Cerebellar nuclear complex (tissue), 1 donor: ENCODE measurements at places on chromosomes 7 and 10.

GRCh38 chr10:91105269-91105668, 115.2 kb upstream of the PCGF5 start:
- DNase-seq, result no peak

DNA sequence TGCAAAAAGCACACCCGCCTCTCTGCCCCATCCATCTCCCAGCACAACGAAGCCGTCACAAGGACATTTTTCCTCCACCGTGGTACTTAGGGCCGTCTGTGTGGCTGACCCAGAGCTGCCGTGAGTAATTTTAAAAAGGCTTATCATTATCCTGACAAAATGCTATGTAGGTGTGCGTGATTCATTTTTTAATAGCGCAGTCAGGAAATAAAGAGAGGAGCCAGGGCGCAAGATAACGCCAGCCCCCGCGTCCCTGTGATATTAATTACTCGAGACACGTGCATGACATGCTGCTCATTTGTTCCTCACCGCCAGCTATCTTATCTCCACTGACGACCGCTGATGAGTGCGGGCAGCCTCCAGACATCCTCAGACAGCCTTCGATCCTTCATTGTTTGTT, 332.7 kb upstream of the PFKP start:
- no peak for DNase-seq

GRCh38 chr7:3244241-3244814, 56.7 kb upstream of the SDK1 start:
- no peak for DNase-seq

- no peak for DNase-seq
Observed at GRCh38 chr7:84714765-84715164, 472.1 kb downstream of the SEMA3D start.

DNA sequence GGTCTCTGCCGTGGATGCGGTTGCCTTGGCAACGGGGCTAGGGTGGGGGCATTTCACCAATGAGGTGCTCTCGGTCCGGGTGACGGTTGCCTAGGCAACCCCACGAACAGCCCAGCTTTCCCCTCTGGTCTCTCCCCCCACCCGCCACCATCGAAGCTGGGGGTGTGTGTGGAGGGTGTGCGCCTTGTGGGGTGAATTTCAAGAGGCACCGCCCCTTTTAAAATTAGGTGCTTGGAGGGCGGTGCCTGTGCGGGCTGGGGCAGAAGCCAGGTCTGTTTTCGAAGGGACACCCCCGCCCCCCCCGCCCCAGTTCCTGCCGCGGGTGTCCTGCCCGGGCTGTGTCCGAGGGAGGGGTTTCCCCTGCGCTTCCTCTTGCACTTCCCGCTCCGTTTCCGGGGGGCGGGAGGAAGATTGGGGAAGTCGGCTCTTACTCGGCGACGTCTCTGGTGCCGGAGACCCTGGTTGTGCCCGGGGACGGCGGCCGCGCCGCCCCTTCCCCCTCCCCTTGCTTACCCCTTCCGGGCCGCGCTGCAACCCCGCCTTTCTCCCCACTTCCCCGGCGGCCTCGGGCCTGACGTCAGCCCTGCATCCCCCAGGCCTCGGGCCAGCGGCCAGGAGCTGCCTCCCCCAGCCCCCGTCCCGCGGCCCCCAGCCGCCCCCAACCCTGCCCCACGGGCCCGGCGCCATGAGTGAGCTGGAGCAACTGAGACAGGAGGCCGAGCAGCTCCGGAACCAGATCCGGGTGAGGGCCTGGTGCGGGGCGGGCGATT, 2.2 kb downstream of the GNB2 start:
- peak; percentile 84 for DNase-seq

- no peak for DNase-seq
Observed at GRCh38 chr10:65348637-65349036, 1577.2 kb upstream of the LRRTM3 start.

DNA sequence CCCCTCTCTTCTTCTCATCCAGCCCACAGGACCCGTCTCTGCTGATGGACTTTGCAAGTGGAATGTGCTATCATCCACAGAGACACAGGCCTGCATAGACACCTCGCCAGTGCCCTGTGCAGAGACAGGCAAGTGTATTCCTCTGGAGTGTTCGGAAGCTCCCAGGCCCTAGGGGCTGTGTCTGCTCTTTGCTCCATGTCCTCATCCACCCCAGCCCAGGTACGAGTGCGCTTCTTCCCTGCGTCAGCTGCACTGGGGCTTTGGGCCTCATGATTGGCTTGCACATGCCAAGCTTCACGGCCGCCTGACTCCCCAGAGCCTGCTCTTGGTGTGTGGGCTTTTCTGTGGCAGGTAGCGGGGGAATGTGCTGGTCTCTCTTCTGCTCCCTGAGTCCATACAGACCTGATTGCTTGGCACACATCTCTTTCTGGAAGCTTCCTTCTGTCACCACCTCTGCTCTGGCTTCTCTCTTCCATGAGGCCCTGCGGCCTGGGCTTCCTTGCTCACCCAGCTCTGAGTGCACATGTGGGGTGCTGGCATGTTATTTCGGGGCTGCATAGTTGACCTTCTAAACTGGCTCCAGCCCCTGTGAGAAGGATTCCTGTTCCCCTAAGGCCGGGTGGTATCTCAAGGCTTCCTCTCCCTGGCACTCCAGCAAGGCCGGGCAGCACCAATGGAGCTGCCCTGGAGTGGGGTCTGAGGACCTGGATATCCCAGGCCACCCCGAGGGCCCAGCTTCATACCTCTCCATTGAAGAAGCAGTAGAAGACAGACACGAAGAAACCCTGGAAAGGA, 27.8 kb downstream of the CRHR2 start:
- no peak for DNase-seq

DNA sequence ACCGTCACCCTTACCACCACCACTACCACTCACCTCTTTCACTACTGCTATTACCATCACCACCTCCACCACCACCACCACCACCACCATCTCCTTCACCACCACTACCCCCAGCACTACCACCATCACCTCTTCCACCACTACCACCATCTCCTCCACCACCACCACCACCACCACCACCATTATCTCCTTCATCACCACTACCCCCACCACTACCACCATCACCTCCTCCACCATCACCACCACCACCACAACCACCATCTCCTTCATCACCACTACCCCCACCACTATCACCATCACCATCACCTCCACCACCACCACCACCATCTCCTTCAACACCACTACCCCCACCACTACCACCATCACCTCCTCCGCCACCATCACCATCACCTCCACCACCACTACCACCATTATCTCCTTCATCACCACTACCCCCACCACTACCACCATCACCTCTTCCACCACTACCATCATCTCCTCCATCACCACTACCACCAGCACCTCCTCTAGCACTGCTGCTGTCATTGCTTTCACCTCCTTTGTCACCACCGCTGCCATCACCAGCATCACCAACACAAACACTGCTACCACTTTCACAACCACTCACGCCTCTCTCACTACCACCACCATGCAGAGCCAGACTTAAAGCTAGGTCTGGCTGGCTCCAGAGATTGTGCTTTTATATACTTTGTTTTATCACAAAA, 109.3 kb downstream of the ICA1 start:
- no peak for DNase-seq

- no peak for DNase-seq
Observed at GRCh38 chr10:29295813-29296212, 6.9 kb downstream of the LYZL1 start.

GRCh38 chr10:92880233-92880861, 32.0 kb downstream of the EXOC6 start:
- peak; percentile 44 for DNase-seq

- DNase-seq, result no peak
Observed at GRCh38 chr10:73368238-73368637, 9.6 kb upstream of the CFAP70 start.

DNA sequence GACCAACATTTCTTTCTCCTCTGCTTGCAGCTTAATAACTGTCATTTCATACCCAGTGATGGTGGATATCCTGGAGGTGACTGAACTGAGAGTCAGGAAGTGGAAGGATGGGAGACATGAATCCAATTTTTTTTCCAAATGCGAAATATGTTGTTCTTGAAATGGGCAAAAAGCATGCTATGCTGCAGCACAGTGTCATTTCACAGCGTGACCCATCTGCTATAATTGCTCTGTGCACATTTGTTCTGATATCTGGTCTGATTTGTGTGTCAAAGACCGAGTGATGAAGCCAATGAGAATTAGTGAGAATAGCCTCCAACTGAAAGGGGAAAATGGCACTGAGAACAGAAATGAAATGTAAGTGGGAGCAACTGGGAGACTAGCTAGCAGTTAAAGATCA, 329.6 kb upstream of the PHYHIPL start:
- no peak for DNase-seq

DNA sequence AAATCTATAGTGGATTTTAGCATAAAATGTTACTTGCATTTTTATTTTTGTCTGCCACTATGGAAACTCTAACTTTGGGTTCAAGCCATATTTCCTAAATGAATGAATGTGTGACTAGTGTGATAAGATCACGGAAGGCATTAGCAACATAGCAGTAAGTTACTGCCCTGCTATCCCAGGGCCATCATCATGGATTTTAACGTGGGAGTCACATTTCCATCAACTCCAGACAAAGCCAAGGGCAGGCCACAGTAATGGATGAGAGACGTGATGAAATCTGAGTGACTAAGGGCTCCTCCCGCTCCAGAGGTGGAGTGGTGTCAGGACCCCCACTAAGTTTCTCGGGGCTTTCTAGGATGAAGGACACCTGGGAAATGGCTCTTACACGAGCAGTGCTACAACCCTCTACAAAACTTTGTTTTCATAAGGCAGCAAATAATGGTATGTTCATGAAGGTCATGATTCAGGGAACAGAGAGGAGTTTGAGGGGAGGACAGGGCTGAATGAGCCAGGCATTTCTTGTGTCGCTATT, 34.3 kb downstream of the C10orf120 start:
- DNase-seq, result no peak

DNA sequence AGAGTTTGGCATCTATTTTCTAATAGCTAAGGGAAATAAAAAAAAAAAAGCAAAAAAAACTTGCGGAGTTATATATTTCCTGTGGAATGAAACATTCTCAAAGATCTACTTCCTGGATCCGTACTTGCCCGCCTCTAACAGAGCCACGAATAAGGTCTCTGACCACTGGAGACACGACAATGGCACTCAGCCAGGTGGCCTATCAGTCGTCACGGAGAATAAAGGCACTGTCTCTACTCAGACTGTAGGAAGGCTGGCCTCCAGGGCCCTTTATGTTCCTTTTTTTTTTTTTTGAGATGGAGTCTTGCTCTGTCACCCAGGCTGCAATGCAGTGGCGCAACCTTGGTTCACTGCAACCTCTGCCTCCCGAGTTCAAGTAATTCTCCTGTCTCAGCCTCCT, 58.7 kb downstream of the RGS10 start:
- no peak for DNase-seq

- no peak for DNase-seq
Observed at GRCh38 chr10:80535671-80536360, 1.9 kb upstream of the SH2D4B start.

- DNase-seq, result no peak
Observed at GRCh38 chr7:91292506-91292905, 28.3 kb downstream of the FZD1 start.

DNA sequence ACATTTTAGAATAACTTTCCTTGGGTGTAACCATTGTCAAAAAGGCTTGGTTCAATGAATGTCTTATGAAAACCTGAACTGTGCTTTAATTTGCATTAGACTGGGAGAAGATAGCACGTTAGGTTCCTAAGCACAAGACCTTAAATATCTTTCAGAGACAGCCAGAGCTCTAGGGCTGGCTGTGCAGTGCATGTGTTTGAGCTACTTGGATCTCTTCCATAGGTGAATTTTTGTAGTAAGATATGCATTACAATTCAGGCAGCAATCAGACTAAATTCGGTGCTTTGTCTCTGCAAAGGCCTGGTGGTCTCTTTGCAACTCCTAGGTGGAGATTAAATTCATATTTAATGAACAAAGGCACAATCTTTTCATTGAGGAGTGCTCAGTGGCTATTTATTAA, 192.0 kb downstream of the ZNF438 start:
- DNase-seq, result no peak

DNA sequence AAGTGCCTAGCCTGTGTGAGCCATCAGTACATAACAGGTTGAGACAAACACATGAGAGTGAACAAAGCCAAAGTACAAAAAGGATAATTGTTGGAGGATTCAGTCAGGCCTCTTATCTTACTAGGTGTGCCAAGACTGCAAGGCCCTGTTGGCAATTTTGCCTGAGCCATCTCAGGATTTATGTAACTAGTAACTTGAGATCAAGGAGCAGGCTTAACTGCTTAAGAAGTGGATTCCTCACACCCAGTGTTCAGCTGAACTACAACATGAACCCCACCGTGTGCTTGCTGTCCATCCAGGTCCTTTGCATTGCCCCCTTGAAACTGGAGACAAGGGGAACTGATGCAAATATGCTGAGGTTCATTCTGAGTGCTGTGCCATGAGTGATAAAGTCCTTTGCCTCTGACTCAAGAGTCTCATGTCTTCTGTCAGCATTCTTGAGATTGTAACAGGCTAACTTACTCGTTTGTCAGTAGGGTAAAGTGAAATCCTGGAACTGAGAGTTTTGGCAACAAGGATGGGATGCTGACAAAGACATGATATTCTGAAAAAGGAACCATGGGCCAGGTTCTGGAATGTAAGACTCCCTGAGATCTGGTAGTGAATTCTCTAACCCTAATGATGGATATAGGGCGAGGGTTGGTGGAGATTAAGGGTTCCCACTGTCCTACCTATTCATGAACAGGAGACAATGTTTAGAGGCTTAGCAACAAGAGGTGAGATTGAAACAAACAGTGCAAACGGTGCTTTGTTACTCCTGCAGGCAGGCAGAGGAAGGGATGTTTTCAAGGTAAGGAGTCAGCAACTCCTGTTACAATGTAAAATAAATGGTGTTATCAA, 44.1 kb upstream of the GATAD1 start:
- no peak for DNase-seq

DNA sequence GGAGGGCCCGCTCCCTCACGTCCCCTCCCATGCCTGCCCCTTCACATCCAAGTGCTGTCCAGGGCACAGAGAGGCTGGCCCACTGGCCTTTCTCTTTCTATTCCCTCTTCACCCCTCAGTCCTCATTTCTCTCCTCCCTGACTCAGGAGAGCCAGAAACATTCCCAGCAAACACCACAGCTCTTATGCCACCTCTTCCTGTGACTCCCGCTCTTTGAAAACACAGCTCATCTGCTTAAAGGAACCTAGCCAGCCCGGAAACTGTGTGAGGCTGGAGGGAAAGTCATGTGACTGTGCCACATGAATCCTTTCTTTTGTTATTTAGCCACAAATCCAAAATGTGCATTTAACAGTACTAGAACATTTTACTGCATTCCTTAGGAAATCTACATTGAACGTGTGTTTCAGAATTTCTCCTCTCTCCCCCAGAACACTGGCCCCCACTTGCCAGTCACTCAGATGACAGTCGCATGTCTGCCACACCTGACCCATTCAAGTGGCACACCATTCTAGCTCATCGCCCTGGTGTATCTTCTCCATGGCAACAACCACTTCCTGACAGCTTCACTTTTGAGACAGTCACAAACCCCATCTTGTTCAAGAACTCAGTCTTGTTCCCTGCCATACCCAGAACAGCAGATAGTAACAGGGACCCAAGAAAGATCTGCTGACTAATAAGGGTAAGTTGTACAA, 42.8 kb downstream of the GRB10 start:
- no peak for DNase-seq

GRCh38 chr7:47344171-47344955, 237.5 kb downstream of the TNS3 start:
- no peak for DNase-seq
